ENCODE measurements at places on chromosomes 4 and X.

GRCh38 chrX:2559124-2559523 lies 58.3 kb upstream of the DHRSX start:
- no peak for DNase-seq

DNA sequence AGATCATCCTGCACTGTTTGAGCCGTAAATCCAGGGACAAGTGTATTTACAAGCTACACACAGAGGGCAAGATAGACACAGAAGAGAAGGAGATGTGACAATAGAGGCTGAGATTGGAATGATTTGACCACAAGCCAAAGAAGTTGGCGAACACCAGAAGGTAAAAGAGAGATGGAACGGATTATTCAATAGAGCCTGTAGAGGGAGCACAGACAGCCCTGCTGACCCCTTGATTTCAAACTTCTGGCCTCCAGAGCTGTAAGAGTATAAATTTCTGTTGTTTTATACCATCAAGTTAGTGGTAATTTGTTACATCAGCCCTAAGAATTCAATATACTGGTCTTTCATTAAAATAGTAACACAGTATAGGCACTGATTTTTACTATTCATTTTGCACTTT lies 447.8 kb downstream of the FAT4 start:
- DNase-seq: no peak

- peak; percentile 86 for DNase-seq
Measured at GRCh38 chr4:121411151-121411744, 30.4 kb upstream of the QRFPR start.

- DNase-seq: no peak
Measured at GRCh38 chr4:38381788-38382187, 282.2 kb upstream of the KLF3 start.

GRCh38 chr4:74206088-74206825 lies 48.3 kb downstream of the MTHFD2L start:
- peak; percentile 47 for DNase-seq

DNA sequence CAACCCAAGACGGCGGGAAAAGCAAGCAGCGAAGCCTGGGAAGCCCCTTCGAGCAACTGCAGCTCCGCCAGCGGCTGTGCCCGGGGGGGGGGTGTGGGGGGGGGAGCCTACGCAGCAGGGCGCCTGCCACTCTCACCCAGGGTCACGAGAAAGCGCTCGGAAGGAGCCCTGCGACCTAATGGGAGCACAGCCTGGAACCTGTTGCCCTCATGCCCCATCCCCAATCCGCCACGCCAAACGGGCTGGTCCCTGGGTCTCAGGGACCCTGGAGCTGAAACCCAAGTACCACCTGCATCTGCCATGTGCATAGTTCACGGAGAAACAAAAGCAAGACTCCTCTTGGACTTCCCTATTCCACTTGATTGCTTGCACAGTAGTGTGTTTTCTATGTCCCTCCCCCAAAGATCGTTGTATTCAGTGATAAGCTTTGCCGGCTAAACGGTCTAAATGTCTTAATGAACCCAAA lies 359 bp upstream of the GAB3 start:
- DNase-seq: no peak

- peak; percentile 60 for DNase-seq
Measured at GRCh38 chrX:30141966-30142365, 73.4 kb upstream of the MAGEB2 start.

- no peak for DNase-seq
Measured at GRCh38 chr4:119038116-119038841, 97.4 kb upstream of the MYOZ2 start.

- no peak for DNase-seq
Measured at GRCh38 chr4:76058888-76059426, 15.6 kb upstream of the ART3 start.

- peak; percentile 76 for DNase-seq
Measured at GRCh38 chr4:173167758-173168395, 734 bp upstream of the GALNT7 start.

DNA sequence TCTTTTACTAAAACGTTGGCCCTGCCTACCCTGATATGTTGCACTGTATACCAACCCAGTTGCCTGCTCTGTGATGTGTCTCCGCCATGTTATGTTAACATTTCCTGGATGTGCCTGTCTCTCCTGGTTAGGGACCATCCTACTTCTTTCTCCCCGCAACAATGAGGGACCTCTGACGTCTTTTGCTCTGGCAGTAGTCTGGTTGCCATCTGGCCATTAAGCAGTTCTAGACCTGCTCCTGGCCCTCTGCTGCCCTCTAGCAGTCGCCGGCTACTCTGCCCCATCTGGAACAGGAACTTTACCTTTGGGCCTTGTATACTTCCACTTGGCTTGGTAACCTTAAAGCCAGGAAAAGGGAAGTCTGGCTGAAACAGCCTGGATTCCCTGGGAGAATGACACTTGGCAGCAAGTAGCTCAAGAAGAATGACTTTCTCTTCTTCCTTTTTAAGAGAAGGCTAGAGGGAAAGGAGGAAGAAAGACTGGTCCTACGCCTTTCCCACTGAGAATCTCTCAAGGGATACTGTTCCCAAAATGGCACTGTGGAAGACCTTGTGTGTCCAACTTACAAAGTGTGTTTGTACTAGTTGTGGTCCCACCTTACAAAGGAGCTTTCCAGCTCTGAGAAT lies 63.5 kb downstream of the GPC3 start:
- peak; percentile 92 for DNase-seq

DNA sequence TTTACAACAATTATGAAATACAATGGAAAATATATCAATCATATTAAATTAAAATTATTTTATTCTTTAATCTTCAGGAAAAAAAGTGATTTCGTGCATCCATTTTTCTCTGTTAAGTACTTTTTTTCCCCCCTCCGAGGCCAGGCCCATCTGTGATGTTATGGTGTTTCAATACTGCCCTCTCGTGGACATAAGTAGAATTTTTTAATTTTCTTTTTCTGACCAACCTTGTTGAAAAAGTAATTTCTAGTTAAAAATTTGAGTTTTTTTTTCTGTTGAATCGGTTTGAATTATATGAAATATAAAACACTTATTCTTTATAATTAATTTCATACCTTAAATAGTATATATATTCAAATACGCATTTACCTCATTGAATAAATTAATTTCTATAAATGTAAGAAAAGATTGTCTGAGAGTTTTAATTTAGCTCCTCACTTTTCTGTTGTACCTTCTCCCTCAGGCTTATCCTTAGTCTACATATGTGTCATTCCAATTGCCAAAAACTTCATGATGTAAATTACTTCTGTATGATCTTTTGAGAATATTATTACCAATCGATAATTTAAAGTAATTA lies 175.8 kb upstream of the TECRL start:
- no peak for DNase-seq

- no peak for DNase-seq
Measured at GRCh38 chrX:67718926-67719325, 175.1 kb downstream of the AR start.

DNA sequence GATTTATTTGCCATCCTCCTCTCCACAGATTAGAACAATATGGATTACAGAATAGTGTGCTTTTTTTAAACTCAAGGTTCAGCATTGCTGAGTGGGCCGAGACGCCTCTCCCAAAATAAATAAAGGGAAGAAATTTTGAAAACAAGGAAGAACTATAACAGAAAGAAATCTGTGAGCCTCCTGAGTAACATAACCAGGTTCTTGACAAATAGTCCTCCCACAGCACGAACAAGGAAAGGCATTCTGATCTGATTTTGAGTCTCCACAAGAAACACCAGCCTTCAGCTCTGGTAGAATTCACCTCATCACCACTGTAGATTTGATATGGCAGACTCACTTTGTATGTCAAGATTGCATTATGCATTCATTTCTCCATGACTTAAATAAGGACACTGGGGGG lies 173.6 kb downstream of the HHIP start:
- DNase-seq: no peak

DNA sequence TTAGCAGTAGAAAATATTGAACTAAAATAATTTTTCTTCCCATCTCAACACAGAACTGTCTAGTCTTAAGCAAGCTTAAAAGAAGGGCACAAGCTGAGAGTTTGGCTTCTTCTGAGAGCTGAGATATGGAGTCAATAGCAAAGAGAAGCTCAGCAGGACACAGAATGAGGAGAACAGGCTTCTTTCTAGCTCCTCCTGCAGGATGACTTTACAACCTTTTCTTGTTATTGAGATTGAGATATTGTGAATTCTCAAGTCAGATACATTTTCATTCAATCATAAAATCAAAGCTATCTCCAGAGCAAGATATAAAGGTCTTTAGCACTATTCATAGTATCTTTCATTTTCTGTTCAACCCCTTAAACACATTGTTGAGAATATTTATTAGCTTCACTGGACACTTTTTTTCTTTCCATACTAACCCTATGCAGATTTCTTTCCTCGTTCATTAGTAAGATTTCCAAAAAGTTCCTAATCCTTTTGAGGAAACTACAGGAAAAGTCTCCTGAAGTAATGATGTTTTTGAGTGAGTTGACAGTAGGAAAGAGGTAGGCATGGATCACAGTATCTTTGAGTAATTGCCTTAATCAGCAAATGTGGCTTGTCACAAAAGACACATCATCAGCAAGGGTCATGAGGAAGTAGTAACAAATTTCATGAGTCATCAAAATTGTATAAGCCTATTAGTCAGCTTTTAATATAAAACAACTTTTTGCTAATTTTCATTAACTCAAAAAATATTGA lies 17.8 kb upstream of the CXCL3 start:
- no peak for DNase-seq

- no peak for DNase-seq
Measured at GRCh38 chr4:152459326-152459725, 76.6 kb downstream of the FBXW7 start.

DNA sequence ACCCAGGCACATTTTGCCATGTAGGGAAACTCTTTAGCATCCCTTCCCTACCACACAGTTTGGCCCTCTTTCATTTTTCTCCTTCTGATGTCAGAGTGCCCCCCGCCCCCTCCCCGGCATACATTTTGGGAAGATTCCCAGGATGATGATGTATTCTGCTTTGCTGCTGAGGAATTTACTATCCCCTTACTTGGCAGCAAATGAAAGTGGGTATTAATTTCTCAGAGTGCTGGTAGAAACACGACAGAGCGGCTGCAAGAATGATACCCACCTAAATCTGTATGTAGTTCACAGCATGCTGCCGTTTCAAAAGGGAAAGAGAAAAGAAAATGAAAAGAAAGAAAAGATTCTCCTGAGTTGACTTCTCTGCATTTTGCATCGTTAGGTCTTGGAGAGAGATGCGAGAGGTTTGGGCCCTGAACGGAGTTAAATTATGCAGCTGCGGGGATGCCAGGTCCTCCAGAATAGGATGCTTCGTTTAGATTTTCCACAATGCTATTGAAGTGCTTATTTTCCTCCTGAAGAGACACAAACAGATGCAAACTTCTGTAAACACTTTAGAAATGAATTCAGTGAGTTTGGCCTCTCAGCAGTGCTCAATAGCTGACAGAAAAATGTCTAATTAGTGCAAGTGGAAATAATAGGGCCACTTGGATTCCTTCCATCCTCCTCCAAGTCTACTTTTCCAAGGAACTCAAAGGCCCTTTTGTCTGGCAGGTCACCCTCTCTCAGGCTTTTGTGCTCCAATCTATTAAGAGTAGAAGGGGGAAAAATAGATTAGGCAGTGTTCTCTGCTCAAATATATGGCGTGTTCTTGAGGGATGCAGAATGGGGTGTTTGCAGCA lies 106.2 kb downstream of the ALPK1 start:
- no peak for DNase-seq

- DNase-seq: no peak
Measured at GRCh38 chr4:122150931-122151330, 1.2 kb upstream of the BLTP1 start.

GRCh38 chr4:147740176-147740575 lies 8.3 kb downstream of the ARHGAP10 start:
- no peak for DNase-seq

DNA sequence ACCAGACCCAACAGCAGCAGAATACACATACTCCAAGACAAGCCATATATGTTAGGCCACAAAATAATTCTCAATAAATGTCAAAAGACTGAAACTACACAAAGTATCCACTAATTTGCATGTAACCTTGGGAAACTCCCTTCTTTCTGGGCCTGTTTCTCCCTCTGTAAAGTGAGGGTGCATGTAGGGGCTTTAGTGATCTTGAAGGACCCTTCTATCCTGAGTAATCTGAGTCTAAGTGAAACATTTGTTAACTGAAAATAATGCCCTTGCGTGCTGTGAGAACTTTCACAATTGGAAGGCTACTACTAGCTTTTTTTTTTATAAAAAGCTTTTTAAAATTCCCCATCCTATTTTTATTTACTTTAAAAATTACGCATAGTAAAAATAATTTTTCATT lies 125.2 kb downstream of the NEXMIF start:
- no peak for DNase-seq

GRCh38 chr4:104451573-104451972 lies 43.1 kb downstream of the CXXC4 start:
- no peak for DNase-seq

DNA sequence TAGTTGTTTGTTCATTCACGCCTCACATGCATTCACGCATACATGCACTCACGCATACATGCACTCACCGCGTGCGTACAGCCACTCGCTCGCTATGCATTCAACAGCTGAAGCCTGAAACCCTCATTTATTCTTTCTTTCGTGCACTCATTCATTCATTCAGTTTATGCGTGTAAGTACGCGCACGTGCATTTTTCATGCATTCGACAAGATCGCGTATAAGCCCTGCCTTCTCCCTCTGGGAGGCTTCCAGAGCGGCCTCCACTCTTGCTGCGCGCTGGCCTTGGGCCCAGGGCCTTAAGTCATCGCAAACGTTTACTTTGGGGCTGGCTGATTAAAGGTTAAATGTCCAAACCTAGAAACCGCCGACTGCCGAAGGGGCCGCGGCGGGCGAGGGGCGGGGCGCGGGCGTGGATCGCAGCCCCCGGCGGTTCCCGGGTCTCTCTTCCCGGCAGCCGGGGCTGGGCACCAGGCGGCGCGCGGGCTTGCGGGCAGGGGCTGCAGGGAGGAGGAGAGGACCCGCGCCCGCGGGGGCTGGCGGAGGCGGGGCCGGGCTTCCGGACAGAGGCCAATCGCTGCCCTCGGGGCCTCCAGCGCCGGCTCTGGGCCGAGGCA lies at the start of gene GYG2:
Gene GYG2, plus strand, starts transcription at position 587 of the 615 bp plus-strand sequence. CDS start 1,259 bp downstream, outside the sequence.
- peak; percentile 85 for DNase-seq

DNA sequence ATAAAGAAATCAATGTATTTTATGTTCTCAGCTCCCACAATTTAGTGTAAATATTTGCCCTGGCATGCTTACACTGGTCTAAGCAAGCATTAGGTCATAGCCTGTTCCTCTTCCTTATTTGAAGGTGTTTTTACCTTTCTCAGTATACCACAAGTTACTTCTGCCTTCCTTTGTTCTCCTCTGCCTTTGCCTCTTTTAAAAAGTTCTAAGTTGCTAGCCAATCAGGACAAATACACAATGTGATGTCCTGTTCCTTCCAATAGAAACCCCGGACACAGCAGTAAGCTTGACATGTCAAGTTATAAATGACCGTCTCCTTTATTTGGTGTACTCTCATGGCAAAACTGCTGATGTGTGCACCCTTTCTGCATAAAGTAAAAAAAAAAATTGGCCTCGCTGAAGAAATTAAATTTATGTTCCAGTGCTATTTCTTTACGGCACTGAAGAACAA lies 49.4 kb downstream of the UGT2B10 start:
- no peak for DNase-seq

GRCh38 chr4:74446193-74446868 lies 1.4 kb downstream of the AREG start:
- no peak for DNase-seq

Measured in ELF-1 (cell line).